ENCODE measurements at places on chromosomes 2 and 18.

- no peak for DNase-seq
Observed at GRCh38 chr2:241866790-241867645, 2.5 kb upstream of the RTP5 start.

DNA sequence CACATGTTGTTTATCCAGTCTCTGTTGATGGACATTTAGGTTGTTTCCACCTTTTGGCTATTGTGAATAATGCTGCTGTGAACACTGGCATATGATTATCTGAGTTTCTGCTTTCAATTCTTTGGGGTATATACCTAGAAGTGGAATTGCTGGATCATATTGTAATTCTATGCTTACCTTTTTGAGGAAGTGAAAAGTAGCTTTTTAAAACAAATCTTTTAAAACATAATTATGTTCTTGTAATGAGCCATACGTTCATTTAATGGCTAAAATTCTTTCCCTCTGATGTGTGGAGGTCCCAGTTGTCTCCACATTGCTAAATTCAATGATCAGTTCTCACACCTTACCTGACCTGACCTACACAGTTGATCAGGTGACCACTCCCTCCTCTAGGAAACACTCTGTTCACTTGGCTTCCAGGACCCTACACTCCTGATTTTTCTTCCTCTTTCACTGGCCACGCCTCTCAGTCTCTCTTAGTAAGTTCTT lies 27.8 kb upstream of the SERTAD2 start:
- no peak for DNase-seq

DNA sequence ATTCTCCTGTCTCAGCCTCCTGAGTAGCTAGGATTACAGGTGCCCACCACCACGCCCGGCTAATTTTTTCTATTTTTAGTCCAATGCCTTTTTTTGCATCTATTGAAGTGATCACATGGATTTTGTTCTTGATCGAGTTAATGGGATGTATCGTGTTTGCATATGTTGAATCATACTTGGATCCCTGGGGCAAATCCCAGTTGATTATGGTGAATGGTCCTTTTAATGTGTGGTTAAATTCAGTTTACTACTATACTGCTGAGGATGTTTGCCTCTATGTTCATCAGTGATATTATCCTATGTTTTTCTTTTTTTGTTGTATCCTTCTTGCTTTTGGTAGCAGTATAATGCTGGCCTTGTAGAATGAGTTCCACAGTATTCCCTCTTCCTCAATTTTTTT lies 8.2 kb upstream of the TTC21B start:
- DNase-seq = no peak

DNA sequence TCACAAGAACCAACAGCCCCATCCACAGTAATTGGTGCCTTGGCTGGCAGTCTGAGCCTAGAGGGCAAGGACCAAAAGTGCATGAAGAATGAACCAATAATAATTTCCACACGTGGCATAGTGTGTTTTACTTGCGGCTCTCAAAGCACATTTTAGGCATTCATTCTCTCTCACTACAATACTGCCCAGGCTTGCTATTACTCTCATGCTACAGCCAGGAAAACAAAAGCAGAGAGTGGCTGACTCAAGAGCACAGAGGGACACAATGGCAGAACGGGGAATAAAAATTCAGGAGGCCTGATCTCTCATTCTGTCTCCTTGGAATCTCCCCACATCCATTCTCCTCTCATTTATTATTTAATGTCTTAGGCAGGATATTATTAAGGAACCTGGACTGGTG lies 57.0 kb upstream of the NOL4 start:
- no peak for DNase-seq

GRCh38 chr18:78497641-78498040 lies 482.0 kb upstream of the SALL3 start:
- no peak for DNase-seq

DNA sequence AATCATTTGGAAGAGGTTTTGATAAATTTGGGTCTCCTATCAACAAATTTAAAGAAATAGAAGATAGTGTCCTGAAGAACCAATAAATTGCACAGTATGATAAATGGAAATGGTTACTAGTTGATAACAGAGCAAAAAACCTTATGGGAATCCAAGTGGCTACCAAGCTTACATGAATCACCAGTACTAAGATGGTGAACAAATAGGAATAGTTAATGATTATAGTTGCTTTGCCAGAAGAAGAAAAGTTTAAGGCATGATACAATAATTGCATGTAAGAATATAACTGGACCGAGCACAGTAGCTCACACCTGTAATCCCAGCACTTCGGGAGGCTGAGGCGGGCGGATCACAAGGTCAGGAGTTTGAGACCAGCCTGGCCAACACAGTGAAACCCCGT lies 19.6 kb upstream of the INO80D start:
- no peak for DNase-seq

DNA sequence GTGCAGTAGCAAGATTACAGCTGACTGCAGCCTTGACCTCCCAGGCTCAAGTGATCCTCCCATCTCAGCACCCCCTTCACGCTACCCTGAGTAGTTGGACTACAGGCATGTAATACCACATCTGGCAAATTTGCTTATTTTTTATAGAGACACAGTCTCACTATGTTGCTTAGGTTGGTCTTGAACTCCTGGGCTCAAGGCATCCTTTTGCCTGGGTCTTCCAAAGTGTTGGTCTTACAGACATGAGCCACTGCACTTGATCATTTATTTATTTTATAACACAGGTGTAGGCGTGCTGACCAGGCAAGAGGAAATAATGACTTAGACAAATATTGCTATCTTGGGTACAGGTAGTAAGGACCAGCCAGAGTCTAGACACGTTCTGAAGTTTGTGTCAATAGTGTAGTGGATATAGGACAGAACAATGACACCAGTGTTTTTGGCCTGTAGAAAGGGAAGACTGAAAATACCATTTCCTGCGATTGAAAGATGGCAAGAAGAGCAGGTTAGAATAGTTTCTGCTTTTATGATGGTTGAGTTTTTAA lies 71.0 kb upstream of the THUMPD2 start:
- no peak for DNase-seq

DNA sequence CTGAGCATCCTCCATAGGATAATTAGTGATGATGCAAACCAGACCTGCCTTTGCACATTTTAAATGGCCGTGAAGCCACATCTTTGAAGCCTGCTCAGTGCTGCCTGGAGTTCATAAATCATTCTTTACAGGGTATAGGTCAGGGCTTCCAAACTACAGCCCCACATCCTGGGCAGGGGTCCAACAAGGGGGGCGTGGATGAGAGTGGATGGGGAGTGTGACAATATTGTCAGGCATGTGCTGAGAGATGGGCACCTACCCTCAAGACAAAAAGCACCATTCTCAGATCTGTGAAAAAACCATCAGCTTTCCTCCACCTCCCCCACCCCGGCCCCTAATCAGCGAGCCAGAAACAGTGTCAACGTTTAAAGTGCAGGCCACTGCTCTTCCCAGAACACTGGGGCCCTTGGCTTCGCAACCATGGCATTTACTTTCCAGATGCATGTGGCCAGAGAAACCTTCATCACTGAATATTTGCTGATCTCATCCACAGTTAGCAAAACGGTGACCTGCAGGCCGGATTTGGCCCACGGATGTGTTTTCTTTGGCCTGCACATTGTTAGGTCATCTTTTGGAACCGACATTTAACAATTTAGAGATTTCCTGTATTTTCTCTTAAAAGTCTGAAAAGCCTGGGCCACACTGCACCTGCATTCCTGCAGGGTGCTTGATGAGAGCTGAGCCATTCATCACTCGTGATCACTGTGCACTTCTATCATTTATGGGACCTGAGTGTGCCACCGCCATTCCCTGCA lies 130.7 kb downstream of the ANKRD44 start:
- DNase-seq = no peak

DNA sequence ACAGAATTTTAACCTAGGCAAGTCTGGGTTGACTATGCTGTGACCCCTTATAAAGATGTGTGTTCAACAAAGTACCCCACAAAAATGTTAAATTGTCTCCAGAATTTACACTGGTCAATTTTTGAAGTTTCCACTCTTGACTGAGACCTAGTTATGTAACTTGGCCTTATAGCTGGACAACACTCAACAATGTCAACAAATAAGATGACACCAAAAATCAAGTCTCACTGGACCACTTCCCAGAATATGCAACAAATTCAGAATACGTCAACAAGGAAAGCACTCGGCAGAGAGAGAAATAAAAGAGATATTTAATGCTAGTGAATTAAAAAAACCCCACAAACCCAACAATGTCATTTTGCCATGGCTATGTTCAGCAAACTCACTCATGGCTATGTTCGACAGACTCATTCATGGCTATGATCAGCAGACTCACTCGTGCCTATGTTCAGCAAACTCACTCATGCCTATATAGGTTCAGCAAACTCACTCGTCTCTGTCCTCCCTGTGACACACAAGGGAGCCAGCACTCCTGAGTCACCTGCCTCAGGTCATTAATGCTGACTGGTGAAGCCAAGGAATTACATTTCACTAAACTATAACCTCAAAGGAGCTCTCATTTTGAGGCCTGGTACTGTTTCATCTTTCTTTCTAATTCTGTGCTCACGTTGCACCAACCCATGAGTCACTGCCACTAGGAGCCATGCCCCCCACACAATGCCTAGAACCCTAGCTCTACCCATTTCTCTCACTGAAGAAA lies 72.7 kb downstream of the PTPN2 start:
- no peak for DNase-seq

DNA sequence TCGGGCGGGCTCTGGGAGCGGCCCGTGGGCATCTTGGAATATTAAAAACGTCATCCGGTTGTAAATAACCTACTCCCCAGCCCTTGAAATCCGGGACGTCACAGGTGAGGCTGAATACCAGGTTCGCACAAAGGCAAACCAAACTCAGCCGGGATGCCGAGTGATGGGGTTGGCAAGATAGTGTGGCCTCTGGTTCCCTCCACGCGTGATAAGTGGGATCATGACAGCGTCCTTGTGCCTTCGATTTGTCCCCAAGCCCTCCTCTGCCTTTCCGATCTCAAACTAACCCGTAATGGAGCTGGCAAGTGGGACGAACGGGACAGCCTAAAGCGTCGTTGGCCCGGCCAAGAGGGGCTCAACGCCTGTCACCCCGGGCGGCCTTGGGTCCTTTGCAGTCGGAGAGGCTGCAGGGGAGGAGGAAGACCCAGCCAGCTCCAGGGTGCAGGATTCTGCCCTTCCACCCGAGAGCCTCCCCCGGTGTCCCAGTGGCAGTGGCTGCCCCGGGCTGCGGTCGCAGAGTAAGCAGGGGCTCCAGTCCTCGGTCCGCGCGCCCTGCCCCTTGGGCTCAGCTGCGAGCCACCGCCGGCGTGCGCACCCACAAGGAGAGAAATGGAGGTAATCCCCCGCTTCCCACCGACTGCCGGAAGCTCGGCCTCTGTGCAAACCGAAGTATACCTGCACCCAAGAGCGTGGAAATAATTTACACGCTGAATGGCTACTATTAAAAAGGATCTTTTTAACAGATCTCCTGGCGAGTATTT lies 13.4 kb upstream of the PAX3 start:
- no peak for DNase-seq

DNA sequence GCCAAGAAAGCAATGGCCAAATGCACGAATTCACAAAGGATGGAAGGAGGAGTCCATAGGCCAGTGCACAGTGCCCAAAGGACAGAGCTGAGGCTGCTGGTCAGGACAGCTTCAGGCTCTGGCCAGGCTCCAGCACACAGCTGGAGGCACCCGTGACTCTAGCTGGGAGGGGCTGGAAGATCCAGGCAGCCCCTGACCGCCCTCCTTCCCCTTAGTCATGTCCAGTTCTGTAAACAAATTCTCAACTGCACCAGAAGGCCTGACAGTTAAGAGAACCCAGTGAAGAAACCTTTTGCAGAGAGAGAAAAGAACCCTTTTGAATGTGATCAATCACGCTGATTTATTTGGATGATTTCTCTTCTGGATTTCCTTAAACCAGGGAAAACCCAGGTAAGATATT lies 7.7 kb upstream of the YWHAQ start:
- no peak for DNase-seq

DNA sequence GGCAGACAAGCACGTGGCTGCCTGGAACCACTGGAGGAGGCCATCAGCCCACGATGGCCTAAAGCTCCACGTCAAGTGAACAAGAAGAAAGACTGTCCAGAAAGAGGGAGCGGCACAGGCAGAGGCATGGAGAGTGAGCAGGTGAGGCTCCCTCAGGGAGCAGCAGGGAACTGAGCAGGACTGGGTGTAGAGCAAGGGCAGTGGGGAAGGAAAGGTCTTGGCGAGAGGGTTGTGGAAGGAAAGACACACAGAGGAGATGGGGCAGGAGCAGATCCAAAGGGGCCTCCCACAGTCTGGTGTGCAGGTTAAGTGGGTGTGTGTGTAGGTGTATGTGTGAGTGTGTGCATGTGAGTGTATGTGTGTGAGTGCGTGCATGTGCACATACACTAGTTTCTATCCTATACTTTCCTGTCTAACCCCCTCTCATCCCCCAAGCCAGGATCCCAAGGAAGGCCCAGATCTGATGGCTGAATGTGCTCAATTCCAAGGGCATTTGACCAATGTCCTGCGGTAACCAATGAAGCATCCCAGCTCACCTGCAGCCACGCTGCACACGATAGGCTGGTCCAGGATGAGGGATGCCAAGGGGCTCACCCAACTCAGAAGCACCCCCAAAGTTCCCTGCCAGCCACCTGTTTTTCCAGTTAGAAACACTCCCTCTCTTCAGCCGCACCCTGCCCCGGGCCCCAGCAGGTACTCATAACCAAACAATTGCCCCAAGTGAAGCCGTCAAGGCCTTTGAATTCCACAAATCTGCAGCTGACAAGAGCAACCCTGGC lies 262.5 kb upstream of the RAB6C start:
- no peak for DNase-seq

GRCh38 chr2:196742685-196743084 lies 56.8 kb downstream of the GTF3C3 start:
- no peak for DNase-seq

DNA sequence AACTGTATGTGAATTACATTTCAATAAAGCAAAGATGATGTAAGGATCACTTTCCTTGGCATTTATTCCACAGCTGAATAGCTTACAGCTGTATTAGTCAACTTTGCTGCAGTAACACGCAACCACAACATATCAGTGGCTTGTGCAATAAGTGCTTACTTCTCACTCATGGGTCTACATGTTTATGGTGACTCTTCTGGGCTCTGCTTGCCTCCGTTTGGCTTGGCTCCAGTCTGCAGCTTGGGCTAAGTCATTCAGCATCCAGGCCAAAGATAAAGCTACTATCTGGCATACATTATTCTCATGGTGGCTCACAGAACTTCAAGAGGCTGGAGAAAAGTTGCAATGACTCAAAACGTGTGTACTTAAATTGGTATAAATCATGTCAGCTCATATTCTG lies 355.0 kb downstream of the RNF144A start:
- no peak for DNase-seq

DNA sequence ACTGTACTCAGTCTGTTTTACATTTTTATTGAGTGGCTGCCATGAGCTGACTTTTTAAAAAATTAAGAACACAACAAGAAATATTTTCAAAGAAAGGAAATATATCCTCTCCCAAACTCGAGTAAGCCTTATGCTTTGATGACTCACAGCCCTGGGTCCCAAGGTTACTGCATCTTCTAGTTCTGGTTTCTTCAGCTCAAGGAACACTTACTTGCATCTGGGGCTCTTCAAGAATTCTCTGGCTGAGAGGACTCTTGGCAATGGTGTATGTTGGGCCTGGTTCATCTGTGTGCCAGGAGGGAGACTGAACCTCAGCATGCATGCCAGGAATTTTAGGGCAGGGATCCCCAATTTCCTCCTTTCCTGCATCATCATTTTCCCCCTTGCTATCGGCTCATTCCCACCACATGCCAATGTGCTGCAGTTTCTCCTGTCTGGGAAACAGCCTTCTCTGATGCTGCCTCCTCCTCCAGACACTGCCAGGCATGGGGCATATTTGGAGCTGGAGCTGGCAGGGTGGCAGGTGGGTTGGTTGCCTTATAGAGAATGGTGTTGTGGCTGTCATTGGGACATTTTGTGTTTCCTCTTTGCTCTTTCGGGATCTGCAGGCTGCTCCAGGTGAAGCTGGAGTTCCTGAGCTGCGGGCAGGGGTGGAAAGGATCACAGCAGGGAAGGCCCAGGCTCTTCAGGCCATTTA lies 192.2 kb upstream of the HS6ST1 start:
- no peak for DNase-seq
